NCI-H187 (cell line): ENCODE measurements at places on chromosomes 3 and 15.
A peak's percentile ranks its signal among the peaks of the same experiment; 100 is the strongest.

DNA sequence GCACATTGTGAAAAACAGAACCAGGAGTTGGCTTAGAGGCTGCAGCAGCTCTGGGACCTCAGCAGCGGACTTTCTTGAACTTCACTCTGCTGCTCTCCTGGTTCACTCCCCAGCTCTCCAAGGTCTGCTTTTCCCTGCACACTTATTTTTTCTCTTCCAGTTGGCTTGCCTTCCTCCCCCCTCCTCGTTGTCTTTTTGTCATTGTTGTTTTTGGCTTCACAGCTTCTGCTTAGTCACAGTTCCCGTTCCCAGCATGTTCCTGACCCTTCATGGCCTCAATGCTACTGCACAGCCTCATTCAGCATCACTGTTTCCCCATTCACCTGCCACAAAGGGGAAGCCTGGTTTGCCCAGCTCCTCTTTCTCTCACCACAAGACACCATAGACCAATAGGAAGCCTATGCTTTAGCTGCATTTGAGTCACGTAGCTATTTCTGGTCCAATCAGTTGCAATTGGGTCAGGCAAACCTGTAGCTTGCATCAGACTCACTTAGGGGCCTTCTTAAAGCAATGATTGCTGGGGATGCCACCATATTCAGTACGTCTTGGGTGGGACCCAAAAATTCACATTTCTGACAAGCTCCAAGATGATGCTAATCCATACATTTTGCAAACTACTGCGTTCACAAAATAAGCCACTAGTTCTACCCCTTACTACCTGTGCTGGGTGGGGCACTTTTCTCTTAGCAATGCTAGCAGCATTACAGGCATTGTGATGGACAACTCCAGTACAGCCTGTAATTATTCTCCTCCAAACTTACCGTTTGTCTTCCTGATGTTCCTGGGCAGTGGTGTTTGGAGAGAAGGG, 7.8 kb upstream of the SUMF1 start:
- DNase-seq, result no peak

DNA sequence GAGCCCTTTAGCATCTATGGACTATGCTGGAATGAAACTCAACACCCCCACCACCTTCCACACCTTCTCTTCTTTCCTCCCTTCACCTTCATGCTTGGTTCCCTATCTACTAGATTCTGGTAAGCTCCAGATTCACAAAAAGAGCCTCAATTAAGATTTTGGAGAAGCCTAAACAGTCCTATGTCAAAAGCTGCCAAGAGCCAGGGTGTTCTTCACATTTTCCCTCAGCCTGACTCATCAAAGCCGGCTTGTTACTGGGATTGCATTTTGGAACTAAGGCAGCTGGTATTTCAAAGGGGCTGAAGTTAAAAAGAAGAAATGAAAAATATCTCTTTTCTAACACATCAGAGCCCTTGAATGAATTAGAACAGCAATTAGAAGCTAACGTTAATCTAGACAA, 247.7 kb downstream of the MYRIP start:
- no peak for DNase-seq

- DNase-seq, result no peak
Measured at GRCh38 chr3:61927332-61927731, 366.0 kb downstream of the PTPRG start.

DNA sequence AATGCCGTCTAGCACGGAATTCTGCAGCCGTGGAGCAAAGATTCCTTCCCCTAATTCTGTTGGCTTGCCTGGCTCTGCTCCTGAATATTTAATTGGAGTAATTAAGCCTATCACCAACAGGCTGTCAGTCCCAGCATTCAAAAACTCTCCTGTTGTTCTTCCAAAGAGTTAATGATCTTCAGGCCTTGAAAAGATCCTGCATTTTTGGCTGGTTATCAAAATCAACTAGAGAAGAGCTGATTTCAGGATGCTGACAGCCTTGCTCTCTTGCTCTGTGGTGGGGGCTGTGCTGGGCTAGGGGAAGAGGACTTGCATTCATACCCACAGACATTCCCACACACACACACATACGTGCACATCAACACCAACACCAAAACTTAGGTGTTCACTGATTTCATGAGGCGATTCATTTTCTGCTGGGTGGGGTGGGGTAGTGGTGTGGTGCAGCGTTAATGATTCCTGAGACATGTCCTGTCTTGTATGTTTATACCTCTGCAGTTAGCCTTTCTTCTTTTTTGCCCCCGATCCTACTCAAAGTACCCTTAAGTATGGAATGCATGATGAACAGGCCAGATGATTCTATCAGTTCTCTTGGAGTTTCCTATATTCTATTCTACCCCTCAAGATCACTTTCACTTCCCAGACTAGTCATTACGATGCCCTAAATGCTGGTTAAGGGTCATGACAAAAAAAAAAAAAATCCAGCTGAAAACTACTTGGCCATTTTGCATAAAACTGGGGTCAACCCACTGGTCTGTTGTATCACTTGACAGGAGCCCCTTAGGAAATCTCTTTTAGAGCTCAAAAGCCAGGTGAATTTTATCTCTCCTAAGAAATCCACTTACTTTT, 42.3 kb downstream of the CPN2 start:
- DNase-seq, result no peak

GRCh38 chr3:42693530-42693930, 8.2 kb downstream of the KLHL40 start:
- DNase-seq, result no peak

DNA sequence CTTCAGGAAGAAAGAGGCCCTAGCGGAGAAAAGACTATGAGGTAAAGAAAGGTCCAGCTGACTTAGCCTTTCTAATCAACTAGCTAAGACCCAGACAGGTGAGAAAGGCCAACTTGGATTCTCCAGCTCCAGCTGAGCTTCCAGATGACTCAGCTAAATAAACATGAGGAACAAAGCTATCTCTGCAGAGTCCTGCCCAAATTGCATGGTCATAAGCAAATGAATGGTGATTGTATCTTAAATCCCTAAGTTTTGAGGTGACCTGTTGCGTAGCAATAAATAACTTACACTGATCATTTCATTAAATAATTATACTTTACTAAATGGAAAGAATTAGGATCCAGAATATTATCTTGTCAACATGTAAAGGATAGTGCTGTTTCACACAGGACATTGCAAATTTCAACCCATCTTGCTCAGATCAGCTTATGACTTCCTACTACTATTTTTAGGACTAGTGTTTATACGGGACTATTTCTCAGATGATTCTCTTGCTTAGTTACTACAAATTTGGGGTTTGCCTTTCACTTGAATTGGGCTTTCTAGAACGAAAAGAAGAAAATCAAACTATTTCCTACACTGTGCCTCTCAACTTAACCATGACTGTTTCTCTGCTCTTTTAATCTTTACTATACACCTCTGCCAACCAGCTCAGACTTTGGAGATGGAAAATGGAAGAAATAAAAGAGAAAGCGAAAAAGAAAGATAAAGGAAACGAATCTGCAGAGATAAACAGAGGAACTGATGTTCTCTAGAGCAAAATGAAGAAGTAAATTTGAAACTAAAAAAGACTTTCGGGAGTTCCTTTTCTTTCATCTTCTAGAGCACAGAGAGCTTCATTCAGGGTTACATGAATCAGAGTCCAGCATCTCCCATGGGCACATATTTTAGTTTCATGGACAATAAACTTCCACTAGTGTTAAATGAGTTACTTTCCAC, 6.6 kb upstream of the ADGRG7 start:
- no peak for DNase-seq

GRCh38 chr3:2041931-2042330, 56.7 kb upstream of the CNTN4 start:
- no peak for DNase-seq

DNA sequence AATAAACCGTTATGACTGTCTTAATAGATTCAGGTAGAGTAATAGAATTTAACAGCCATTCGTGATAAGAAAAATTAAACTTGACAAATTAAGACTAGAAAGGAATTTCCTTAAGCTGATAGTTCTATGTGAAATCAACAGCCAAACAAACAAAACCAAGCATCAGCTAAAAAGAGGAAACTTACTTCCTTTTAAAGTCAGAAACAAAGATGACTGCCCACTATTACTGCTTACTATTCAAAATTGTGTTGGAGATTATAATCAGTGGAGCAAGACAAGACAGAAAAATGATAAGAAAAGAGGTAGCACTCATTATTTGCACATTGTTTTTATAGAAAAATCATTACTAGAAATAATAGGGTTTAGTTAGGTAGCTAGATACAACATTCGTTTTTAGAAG, 13.8 kb upstream of the FAH start:
- DNase-seq, result no peak

- DNase-seq, result no peak
Measured at GRCh38 chr15:71103102-71103676, 12.1 kb upstream of the THSD4 start.

DNA sequence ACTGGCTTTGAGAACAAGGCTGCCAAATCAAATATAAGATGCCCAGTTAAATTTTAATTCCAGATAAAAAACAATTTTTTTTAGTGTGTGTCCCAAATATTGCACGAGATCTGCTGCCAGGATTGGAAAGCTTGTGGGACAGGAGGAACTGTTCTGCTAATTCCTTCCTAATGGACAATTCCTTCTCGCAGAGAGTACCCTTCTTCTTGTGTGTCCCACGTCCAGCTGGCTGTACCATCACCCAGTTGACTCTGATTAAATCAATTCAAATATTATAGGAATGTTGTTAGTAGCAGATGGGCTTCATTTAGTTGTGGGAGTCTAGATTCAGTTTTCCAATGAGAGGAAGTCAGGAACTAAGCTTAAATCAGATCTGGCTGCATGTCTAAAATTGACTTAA, 347.9 kb upstream of the ATP10A start:
- no peak for DNase-seq

DNA sequence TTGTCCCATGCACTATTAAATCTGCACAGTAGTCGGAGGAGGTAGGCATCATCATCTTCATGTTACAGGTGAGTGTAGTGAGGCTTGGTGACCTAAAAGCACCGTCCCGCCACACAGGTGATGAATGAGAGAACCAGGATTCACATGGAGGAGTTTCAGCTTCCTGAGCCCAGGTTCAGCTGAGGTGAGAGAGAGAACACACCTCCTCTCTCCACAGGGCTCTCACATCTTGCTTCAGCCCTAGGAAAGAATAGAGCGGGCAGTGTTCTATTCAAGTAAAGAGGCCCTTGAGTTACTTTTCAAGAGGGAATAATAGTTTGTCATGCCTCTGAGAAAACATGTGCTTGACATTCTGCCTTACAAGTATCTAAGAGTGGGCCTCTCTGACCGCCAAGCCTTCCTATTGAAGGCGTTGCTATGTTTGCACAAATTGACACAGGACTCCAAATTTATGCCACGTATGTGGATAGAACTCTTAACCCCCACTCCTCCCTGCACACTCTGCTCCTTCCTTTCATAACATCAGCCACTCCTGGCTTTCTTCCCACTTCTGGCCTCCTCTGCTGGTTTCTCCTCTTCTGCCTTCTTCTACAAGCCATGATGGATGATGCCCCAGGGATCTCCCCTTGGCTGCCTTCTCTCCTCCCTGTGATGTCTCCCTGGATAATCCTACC, 138.3 kb upstream of the ABHD17C start:
- DNase-seq, result peak; percentile 92

- peak; percentile 1 for DNase-seq
Measured at GRCh38 chr3:39349080-39349479, 19.6 kb downstream of the CCR8 start.

GRCh38 chr15:98728082-98728810, 79.9 kb downstream of the IGF1R start:
- no peak for DNase-seq

- no peak for DNase-seq
Measured at GRCh38 chr3:30156586-30157498, 449.6 kb upstream of the TGFBR2 start.

DNA sequence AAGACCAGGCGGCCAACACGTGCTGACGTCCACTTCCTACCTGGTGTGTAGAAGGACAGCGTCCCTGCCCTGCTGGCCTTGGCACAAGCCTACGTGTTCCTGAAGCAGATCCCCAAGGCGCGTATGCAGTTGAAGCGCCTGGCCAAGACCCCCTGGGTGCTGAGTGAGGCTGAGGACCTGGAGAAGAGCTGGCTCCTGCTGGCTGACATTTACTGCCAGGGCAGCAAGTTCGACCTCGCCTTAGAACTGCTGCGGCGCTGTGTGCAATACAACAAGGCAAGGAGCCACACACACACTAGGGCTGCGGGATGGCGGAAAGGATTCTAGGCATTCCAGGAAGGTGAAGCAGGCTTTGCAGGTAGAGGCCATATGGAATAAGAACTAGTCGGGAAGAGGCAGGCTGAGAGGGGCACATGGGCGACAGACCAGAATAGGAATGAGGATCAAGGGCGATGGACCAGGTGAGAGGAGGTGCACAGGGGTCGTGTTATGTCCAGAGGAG, 15.9 kb downstream of the CSRNP1 start:
- no peak for DNase-seq

DNA sequence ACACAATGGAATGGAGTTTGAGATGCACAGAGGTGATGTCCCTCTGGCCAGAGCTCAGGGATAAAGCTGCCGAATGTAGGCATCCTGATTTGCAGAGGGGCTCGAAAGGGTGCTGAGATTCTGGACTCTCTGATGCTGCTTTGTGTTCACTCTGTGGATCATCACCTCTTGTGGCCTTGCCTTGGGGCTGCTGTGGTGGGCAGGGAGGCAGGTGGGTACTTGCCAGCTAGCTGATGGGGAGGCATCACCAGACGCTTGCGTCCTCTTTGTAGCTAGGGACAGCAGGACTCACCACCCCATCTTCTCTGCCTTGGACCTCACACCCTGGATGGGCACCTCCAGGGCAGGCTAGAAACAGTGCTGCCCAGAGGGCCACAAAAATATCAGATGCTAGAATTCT, 14.6 kb upstream of the RASGRF1 start:
- DNase-seq, result no peak
